ENCODE measurements at places on chromosomes 2 and 18.

DNA sequence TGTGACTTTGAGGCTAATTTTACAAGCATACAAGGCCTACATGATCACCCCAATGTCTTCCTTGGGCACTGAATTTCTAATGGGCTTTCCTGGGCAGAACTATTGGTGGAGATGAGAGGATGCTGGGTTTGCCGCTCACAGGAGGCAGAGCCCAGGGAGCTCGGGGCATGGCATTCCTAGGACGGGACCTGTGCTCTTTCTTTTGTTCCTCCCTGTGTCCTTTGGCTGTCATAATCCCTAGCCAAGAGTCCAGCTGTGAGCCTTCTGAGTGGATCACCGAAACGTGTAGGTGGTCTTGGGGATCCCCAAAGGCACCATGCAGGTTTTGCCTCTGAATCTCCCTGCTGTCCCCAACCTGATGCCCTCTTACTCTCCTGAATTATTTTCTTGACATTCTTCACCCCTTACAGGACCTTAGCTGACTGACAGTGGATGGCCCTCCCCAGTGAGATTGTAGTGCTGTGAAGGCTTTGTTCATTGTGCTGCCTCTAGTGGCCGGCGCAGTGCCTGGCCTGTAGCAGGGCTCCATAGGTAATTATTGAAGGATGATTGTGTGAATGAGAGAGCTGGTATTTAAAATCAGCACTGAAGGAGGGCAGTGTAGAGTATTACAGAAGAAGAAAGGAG, 221.9 kb downstream of the ZNF407 start:
- no peak for DNase-seq

DNA sequence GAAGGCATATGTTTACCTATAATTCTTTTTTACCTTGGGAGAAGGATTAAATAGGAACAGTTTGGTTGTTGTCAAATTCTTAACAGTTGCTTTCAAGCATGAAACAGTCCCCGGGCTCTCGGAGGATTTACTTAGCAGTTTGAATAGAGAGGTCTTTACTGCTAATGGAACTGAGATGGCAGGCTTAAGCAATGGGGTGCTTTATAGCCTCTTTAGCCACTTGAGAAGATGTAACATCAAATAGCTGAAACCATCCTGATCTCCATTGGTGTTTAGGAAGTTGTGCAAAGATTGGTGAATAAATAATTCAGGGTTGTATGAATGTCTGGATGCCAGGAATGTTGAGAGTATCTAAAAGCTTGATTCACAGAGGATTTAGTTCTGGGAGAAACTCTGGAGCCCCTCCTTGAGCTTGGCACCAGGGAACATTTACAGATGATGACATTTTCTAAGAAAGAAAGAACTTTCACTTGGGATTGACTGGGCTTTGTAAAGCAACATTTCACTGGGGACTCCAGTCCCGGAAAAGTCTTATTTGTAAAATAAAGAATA, 51.9 kb downstream of the PTPRM start:
- no peak for DNase-seq

GRCh38 chr2:100857341-100857740, 37.4 kb downstream of the NPAS2 start:
- DNase-seq: no peak

DNA sequence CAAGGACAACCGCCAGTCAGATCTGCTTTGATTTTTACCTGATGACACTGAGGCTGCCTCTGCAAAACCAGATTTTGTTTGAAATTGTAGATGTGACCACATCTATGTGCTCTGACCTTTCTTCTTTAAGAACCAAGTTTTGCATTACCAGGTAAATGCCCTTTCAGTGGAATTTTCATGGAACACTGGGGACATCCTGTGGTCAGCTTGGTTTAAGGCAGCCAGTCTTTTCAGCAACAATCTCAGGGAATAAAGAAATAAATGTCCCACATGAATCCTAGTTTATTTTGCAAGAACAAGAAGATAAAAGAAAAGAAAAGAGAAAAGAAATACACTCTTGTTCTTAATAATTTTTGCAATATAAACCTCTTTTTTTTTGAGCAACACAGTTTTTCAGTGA, 90.6 kb downstream of the POU3F3 start:
- no peak for DNase-seq

GRCh38 chr2:40260437-40260836, 191.5 kb downstream of the SLC8A1 start:
- no peak for DNase-seq
